Motor neuron (in vitro differentiated cells): ENCODE measurements at places on chromosomes 3 and 15.
A peak's percentile ranks its signal among the peaks of the same experiment; 100 is the strongest.

- no peak for ATAC-seq
These were observed 170.1 kb downstream of the OSBPL10 start for GRCh38 chr3:31810991-31811433.

DNA sequence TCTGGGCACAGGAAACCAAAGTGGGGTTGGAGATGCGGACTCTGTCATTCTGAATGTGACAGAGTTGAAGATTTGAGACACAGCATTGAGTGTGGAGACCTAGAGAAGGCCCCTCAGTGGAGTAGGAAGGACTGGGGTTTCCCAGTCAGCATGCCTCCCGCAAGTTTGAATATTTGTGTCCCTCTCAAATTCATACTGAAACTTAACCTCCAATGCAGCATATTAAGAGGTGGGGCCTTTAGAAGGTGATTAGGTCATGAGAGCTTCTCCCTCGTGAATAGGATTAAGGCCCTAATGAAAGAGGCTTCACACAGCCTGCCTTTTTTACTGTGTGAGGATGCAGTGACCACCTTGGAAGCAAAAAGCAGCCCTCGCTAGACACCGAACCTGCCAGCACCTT, 8.0 kb downstream of the HDDC3 start:
- no peak for ATAC-seq

- ATAC-seq, result peak; percentile 32
These were observed 167.3 kb downstream of the SQOR start for GRCh38 chr15:45802140-45802539.

- no peak for ATAC-seq
These were observed 58.6 kb upstream of the SLC12A8 start for GRCh38 chr3:125271127-125271526.

DNA sequence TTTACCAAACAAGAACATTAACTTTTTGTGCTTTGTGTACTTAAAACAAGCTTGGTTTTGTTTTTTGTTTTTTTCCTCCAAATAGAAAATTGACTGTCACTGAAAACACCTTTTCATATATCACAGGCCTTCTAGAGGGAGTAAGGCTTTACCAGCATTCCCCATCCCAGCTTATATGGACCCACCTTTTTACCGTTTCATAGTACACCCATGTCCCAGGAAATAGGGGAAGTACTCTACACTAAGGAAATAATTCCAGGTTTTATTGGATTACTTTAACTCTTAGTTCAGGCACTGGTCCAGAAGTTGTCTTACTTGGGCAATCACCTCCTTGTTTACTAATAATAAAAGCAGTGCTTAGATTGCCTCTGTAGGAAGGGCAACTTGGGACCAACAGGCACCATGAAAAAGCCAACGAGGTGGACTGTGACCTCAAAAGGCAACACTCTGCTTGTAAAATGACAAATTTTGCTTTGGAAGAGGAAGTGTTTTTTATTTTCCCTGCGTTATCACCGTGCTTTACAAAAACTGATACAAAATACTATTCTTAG, 26.2 kb downstream of the HMG20A start:
- ATAC-seq, result no peak

DNA sequence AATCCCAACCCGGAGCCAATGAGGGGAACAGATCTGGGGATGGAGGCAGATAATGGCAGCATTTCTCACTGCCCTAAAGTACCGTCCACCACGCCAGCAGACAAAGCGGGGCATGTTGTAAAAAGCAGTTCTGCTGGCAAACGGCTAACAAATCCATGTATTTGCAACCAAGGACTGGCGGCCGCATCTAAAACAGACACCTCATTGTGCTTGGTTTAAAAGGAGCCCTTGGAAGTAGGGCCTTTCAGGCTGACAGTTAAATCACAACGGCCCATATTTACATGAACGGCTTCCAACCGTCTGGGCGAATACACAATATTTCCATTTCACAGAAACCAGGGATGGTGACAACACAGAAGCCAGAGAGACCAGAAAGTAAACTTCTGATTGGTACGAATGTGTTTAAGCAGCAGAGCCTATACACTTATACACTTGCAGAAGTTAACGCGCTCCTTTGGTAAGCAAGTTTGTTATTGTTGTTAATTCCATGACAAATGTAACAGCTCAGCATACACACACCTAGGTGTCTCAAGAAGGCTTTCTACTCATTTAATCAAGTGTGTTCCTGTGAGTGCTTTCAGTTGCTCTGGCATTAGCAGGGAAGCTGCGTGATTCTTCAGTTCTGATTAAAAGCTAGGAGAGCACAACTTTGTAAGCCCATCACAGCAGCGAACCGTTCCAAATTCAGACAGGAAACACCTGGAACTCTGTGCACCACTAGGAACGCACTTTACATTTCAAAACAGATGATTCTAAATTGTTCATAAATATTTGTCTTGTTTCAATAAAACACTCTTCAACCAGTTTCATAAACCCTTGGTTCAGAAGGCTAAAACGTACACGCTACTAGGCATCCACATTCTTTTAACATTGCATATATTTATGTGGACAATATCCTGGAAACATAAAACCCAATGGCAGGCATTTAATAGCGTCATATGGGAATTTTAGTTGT, 112.9 kb downstream of the PDZRN3 start:
- no peak for ATAC-seq

DNA sequence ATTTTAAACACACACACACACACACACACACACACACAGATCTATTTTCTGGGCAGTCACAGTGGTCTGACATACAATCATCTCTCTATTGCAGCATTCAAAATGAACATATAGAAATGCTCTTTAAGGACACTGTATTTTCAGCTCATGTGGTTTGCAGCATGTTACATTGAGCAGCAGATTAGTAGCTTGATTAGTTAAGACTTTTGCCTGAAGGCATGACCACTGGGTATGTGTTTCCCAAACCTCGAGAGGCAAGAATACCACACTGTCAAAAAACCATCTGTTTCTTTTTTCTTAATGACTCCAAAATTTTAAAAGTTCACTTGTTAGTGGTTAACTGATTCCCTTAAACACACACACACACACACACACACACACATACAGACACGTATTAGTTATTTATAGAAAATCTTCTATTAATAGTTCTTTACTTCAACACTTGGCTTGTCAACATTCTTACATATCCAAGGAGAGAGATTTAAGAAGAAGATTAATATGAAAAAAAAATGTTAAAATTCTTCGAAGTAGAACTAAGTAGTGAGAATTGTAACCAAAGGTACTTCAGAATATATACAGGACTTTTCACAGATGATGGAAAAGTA, 518.2 kb downstream of the CADM2 start:
- ATAC-seq, result no peak

DNA sequence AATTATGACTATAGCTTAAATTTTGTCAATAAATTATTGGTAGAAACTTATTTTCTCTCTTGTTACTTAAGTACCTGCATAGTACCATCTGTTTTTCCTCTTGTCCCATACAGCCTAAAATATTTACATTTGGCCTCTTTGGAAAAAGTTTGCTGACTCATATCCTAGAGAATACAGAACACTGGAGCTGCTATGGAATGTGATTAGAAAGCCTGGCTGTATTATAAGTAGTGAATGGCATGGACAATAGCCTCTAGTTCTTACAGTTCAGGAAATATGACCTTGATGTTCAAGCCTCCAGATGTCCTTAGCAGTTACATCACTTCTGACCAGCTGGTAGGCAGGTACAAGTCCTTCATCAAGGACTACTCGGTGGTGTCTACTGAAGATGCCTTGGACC, 28.3 kb downstream of the ST8SIA2 start:
- ATAC-seq, result peak; percentile 67

- ATAC-seq, result no peak
These were observed 37.1 kb downstream of the PHC3 start for GRCh38 chr3:170144437-170144843.
